ENCODE measurements at places on chromosomes 5 and 9. TPM values are rescaled to one million over a fixed set of nuclear protein-coding genes. Genes with fewer than 3 reads are reported as not detected.

DNA sequence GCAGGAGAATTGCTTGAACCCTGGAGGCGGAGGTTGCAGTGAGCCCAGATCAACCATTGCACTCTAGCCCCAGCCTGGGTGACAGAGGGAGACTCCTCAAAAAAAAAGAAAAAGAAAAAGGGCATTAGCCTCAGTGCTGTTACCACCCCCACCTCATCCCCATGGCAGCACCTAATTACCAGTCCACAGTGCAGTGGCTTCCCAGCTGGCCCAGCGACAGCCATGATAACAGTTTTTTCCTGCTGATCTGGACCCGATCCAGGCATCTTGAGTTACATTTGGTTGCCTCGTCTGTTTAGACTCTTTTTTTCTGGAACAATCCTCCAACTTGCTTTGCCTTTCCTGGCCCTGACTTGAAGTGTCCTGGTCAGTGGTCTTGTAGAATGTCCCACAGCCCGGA is 24.4 kb downstream of the NCS1 start:
- peak; percentile 41 for DNase-seq

DNA sequence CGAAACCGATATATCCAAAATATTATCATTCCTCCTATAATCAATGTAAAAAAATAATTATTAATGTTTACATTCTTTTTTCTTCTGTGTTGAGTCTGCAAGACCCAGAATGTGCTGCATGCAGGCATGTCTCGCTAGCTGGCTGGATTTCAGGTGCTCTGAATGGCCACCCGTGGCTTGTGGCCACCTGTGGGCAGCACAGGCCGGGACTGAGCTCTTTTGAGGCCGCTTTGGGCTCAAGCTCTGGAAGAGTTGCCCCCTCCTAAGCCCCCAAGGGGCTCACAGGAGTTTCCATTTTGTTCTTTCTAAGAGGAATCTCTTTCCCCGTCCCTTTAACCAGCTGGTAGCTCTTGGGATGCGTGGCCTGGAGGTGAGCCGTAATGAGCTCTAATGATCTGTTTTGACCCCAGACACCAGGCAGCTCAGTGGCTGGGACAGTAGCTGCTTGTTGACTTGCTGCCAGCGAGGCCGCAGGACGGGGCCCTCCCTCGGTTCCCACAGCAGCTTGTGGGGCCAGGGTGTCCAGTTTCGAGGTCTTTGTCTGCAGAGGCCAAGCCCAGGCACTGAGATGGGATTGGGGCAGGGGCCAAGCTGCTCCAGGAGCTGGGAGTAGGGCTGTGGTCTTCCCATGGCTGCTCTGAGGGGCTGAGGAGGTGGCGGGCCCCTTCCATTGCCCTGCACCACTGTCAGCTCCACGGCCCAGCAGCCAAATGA is 20.8 kb downstream of the ASS1 start:
- no peak for DNase-seq

DNA sequence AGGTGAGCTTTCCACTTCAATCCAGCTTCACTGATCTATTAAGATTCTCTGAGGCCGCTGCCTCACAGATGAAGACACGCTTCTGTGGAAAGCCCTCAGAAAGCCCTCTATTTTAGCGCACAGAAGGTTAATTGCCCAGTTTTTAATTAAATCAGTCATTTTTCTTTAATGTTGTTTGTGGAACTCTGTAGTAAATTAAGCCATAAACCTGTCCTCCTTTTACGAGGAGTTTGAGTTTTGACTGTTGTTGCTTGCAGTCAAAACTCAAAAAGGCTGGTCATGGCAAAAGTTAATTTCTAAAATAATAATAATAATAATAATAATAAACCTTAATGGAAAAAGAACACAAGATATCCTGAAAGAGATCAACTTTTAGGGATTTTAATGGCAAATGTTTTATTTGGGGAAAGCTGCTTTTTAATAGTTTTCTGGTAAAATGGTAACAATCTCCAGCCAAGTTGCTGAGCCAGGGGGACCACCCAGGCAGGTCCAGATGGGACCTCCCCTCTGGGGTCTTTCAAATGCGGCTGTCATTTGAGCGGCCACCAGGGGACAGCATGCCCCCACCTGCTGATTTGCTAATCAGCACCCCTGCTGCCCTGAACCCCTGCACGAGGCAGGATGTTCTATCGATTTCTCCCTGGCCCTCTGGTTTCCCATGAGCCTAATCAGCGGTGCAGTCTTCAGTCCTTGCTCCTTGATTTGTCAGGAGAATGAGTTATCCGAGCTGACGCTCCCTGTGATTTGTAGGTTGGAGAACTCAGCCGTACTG is 247.2 kb downstream of the FSTL4 start:
- DNase-seq: peak; percentile 30

- DNase-seq: peak; percentile 59
These were observed 3.2 kb downstream of the SH3PXD2B start for GRCh38 chr5:172450861-172451695.

- DNase-seq: no peak
These were observed 1.3 kb upstream of the PROP1 start for GRCh38 chr5:177997319-177997670.

DNA sequence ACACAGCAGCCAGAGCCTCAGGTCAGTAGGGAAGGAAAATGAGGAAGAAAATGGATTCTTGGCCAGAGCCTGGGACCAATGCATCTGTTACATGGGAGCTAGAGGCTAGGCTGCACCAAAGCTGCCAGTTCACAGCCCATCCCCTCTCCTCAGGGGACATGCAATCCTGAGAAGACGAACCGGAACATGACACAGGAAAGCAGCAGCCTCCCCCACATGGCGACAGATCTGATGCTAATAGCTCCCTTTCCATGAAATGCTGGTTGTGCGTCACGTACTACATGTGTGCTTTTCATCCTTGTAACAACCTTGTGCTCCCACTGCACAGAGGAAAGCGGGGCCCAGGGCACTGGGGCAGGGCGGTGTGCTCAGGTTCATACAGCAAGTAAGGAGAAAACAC is 67.5 kb downstream of the PRRT1B start:
- DNase-seq: no peak

Gene SLC31A2
- total RNA-seq: 6.7 TPM

- DNase-seq: no peak
These were observed 3.7 kb downstream of the LCN9 start for GRCh38 chr9:135666534-135667462.

GRCh38 chr5:108222011-108222410 is 159.9 kb downstream of the FBXL17 start:
- DNase-seq: no peak

Gene GCNT4
- 0.82 TPM for total RNA-seq

DNA sequence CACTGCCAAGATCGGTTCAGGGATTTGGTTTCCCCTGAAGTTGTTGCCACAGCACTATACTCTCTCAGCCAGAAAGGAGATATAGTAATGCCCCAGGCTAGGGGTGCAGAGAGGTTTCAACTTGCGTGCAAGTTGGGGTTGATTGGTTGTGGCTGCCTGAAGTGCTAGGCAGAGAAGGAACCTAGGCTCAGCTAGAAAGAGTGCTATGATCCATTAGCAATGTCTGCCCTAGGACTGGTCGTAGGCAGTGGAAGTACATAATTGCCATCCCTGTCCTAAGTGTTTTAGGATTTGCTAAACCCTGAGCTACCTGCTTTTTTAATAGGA is 136.6 kb upstream of the SMIM23 start:
- DNase-seq: no peak

Gene GNE
- 33.1 TPM for total RNA-seq

Gene FGD3
- total RNA-seq: 7.1 TPM

DNA sequence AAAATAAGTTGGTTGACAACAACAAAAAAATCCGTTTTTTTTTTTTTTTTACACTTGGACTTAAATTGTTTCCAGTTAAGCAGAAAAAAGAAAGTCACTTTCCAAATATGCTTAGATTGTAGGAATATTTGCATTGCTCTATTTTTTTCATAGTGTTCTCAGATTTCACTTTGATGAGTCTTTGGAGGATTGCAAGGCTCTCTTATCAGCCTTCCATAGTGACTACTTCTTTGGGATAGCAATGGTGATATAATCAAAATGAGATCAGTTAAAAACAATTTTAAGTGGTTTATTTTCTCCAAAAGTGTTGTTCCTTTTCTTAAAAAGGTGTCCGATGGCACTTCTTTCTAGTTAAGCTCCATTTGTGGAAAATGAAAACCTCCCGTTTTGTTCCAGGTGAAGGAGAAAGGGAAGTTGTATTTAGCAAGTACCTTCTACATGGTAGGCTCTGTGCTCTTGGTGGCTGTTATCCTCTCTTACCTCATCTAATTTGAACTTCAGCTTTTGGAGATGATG is 3.9 kb downstream of the RASGRF2 start:
- no peak for DNase-seq

Gene LIX1
- 1.7 TPM for total RNA-seq

Gene RECK
- 22.9 TPM for total RNA-seq

DNA sequence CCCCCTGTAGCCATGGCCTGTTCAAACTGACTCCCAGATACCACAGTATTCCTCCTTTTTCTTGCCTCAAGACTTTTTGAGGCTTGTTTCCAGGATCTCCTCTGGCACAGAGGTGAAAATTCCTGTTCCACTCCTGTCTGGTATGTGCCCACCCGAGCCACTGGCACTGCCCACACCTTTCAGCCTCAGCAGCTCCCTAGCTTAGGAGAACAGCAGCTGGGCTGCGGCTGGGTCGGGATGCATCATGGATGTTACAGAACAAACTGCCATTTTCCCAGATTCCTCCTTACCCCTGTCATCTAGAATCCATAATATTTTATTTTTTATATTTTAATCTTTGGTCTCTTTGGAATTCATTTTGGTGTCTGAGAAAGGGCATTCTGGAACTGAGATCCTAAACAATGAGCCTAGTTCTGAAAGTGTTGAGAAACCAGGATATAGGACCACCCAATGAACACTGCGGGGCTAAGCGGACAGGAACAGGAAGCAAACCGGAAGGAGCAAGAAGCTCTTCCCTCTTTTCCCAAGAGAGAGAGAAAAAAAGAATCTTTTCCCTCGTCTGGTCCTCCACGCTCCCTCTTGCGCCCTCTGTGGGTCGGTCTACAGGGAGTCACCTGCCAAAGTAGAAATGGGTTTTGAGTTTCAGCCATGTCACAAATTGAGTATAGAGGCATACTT is 12.5 kb downstream of the OR2S2 start:
- DNase-seq: peak; percentile 87

DNA sequence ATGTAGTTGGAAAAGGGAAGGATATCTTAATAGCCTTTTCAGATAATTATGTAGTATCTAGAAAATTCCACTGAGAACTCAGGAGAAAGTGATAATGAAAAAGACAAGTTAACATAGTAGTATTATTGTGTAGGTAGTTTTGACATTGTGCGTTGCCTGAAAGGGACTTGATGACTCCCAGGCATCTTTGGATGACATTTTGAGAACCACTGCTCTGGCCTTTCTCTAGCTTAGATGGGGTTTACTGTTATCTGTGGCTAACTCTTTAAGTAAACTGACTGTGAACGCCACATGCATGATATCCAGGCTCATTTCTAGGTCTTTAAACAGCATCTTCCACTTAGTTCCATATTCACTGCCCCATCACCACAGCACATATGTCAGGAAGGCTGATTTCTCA is 14.4 kb upstream of the FYB1 start:
- DNase-seq: no peak
